MV-4-11 (cell line): ENCODE measurements at places on chromosomes 7 and 10.
A peak's percentile ranks its signal among the peaks of the same experiment; 100 is the strongest.

GRCh38 chr7:19121977-19122588, 4.6 kb upstream of the TWIST1 start:
- DNase-seq = peak; percentile 2

- DNase-seq = no peak
Measured at GRCh38 chr7:70392256-70392876, 739.6 kb upstream of the GALNT17 start.

- DNase-seq = no peak
Measured at GRCh38 chr10:24477915-24478314, 245.8 kb downstream of the ARHGAP21 start.

DNA sequence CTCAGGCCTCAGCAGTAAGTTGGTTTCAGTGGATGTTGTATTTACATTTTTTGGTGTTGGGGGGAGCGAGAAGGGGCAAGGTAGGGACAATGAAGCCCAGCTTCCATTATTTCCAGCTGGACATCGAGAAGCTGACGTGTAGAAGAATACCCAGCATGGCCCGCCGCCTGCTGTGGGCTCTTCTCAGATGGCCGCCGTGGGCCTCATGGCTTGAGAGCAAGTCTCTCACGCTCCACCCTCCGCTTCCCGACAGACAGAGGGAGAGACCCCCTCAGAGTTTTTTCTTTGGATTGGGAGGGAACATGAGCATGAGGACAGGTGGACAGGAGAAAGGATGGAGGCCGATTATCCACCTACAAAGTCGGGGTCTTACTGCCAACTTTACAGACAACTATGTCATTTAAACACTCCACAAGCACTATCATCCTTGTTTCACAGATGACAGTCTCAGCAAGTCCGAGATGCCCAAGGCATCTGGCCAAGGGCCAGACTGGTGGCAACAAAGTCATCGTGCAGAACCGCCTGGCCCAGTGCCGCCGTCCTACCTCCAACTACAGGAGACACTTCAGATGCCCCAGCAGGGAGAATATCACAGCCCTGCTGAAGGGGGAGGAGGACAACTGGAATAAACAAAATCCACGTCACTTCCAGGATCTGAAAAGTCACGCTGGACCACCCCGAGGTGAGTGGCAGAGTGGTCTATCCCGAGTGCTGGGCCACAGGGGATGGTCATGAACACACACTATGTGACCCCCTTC, 195.9 kb downstream of the DIP2C start:
- no peak for DNase-seq

DNA sequence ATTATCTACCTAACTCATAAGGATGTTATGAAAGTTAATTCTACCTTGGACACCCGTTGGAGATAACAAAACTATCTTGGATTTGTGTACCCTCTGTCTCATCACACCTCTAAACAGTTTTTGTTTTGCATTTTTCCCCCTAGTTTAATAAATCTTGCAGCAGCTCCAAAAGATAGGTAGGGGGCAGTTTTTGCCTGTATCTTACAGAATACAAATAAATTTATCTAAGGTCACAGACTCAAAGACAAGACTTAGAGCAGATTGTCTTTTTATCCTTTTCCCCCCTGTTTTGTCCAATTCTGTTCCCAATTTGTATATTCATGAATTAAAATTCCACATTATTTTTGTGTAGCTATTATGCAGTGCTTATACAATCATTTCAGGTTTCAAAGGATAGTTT, 5.0 kb upstream of the SORCS1 start:
- DNase-seq = no peak

- DNase-seq = no peak
Measured at GRCh38 chr10:132105302-132105995, 39.7 kb downstream of the JAKMIP3 start.

DNA sequence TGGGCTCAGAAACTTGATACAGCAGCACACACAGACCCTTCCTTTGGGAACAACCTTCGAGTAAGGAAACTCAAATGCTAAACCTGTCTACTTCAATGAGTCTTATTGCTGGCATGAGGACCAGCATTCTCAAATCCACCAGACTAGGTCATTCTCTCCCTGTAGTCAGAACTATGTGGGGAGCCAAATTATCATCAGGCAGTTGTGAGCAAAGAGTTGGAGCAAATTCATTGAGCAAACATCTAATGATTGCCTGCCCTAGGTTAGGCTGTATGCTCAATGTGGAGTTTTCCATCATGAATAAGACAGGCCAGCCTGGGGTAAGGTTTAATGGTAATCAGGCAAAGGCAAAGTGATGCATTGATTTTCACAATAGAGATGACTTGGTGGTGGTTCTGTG, 3.6 kb downstream of the EPDR1 start:
- DNase-seq = no peak

DNA sequence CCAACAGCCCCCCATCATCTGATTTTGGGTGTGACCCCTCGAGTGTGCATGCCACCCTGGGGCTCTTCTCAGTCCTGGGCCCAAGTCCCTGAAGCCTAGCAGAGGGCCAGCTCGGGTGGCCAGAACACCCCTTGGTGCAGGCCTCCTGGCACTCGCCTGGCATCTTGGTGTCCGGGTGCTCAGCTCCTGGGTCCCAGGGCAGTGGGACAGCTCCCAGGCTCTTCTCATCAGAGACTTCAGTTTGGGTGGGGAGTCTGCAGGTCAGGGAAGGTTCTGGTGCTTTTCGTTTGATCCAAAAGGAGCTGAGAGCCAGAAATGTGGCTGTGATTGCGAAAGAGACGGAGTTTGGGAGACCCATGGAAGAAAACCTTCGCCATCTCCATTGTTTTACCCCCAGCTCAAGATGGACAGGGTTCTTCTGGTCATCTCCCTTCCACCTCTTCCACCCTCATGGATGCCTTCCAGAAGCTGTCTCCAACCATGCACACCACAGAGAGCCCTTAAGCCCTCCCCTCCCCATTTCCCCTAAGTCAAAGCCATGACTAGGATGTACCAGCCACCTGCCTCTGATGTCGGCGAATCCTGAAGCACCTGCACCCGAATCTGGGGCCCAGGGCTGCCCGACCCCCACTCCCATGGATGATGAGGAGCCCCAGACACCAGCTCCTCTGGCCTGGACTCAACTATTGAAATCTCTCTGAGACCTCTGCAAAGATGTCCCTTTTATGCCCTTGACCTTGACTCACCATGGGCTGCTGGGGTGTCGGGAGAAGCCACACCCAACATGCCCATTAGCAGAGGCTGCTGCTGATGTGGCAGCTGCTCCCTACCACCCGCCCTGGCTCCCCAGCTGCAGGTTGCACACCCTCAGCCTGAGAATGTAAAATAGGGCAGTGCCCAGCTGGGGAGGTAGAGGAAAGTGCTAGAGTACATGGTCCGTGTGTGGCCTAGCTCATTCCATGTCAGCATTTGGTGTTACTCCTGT, 55.3 kb downstream of the ADCYAP1R1 start:
- DNase-seq = no peak

GRCh38 chr10:34906067-34906965, 91.2 kb upstream of the PARD3 start:
- DNase-seq = no peak

GRCh38 chr10:44010873-44011602, 362.4 kb upstream of the ZNF32 start:
- no peak for DNase-seq

DNA sequence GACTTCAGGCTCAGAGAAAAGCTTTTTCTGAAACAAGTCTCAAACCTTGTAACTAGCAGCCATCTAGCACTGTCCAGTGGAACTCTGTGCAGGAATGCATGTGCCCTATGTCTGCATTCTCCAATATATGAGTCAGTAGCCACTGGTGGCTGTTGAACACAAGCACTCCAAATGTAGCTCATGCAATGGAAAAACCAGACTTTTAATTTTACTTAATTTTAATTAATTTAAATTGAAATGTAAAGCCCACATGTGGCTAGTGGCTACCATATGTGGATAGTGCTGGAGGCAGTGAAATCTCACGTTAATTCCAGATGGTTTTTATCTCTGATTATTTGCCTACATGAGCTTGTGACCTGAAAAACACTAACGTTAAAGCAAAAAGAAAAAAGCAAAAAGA, 225.1 kb downstream of the GATA3 start:
- DNase-seq = no peak

GRCh38 chr7:81776161-81776560, 6.3 kb upstream of the HGF start:
- no peak for DNase-seq

GRCh38 chr10:63466144-63466935, 563 bp upstream of the JMJD1C start:
- peak; percentile 61 for DNase-seq

GRCh38 chr7:18901982-18902421, 215.4 kb downstream of the TWIST1 start:
- no peak for DNase-seq

GRCh38 chr10:130226012-130226411, 89.8 kb downstream of the GLRX3 start:
- DNase-seq = no peak

DNA sequence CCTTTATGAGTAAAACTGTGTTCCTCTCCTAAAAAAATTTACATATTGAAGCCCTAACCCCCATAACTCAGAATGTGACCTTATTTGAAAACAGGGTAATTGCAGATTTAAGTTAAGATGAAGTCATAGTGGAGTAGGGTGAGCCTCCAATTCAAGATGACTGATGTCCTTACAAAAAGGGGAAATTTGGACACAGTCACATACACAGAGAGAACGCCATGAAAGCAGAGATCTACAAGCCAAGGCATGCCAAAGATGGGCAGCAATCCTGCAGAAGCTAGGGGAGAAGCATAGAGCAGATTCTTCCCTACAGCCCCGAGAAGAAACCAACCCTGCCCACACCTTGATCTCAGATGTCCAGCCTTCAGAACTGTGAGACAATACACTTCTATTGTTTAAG, 23.8 kb upstream of the ADD3 start:
- no peak for DNase-seq

GRCh38 chr7:92799446-92800211, 36.7 kb downstream of the CDK6 start:
- no peak for DNase-seq

DNA sequence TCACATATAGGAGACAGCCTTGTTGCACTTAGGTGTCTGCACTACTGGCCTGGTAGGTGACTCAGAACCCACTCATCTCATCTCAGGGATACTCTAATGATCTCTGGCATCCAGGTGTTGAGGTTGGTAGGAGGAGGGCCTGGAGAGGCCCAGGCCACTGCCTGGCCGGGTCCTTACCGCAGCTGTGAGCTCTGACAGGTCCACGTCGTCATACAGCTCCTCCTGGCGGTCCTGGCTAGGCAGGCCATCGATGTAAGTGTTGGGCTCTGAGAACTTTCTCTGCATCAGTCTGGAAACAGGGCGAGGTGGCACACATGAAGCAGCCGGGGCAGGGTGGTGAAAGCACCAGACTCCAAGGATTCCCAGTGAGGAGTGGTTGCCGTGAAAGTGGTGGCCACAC, 62.1 kb downstream of the VWA2 start:
- DNase-seq = no peak

- DNase-seq = no peak
Measured at GRCh38 chr10:131972474-131973071, 9.2 kb downstream of the BNIP3 start.
